ENCODE measurements at places on chromosomes 2 and 18.

DNA sequence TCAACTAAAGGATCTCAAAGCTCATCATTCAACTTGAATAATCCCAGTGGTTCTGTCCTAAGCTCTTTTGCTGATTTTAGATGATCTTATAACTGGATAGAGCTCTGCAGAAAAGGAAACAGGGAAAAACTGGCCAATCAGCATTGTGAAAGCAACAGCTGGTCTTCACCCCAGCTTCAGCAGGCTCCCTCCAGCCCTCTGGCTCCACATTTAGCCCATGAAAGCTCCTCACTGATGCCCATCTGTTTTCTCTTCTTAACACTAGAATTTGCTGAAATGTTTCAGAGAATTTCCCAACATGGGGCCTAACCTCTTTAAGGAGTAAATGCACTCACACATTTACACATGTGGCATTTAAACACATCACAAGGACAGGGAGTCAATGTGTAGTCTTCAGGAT lies 223.3 kb downstream of the CNTNAP5 start:
- no peak for DNase-seq

DNA sequence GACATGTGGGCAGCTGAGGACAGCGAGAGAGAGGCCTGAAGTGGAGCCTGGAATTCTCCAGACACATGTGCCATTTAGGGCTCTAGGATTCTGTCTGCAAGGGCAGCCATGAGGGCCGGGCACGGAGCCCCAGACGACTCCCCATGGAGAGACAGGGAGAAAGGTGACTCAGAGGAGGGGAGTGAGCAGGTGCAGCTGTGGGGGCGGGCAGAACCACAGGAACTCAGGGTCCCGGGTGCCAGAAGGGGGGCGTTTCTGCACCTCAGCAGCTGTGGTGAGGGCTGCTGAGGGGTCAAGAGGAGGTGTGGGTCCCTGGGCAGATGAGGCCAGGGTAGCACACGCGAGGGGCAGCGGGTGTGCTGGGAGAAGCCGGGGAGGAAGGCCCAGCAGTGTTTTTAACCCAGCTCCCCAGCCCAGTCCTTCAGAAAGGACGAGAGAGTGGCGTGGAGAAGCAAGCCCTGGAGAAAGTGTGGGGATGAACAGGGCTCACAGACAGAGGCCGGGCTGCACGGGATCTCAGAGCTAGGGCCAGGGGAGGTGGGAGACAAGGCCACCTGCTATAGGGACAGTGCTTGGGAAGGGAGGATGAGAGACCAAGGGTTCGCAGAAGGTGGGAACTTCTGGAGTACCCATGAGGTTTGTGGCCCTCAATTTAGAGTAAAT lies 7.6 kb downstream of the GPR17 start:
- no peak for DNase-seq

GRCh38 chr2:169143998-169144397 lies 74.6 kb downstream of the DHRS9 start:
- DNase-seq, result no peak

DNA sequence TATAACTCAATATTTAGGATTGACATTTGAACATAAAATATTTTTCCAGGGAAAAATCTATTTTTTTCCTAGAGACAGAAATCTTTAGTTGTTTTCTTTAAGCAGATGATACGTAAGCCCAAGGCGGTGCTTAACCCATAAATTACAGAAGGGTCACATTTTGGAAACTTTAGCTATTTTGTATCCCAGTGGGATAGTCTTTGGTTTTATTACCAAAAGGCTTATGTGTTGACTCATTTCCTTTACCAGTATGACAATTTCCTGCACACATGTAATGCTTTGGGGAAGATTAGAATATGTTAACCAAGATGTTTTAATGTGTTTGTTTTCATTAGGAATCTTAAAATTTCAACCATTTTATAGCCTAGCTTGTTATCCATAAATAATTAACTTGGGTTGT lies 24.8 kb downstream of the DYNC1I2 start:
- no peak for DNase-seq

- no peak for DNase-seq
These were observed 77.7 kb downstream of the TRIM43 start for GRCh38 chr2:95669441-95669991.

- no peak for DNase-seq
These were observed 3.0 kb upstream of the ITM2C start for GRCh38 chr2:230861552-230862255.

- DNase-seq, result no peak
These were observed 101.2 kb downstream of the RAPGEF4 start for GRCh38 chr2:172836827-172837226.

- no peak for DNase-seq
These were observed 119.0 kb upstream of the CELF4 start for GRCh38 chr18:37684590-37684989.

DNA sequence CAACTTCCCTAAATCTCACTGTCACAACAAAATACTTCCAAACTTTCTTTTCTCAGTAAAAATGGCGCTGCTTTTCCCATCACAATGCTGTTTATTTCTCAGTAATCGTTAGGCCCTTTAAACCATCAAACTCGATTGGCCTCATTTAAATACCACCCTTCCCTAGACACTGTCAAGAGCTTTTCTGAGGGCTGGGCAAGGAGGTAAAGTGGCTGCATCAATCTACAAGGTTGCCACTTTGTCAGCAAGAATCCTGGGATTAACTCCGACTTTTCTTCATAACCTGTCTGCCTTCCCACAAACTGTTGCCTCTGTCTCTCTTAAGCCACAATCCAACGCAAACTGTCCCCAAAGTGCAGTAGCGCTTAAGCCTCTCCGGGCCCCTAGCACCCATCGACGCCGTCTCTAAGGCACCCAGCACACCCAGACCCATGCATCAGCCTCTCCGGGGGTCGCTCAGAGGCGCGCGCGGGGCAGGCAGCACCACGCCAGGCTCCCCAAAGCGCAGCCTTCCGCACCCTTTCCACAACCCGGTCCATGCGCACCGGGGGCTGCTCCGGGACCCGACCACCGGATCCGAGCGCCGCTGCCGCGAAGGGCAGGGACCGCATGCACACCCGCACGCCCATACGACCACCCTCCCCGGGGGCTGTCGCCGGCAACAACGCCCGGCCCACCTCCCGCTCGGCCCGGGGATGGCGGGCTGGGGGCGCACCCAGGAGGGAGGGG lies 683 bp downstream of the MBOAT2 start:
- DNase-seq, result no peak

GRCh38 chr2:196801674-196802261 lies 2.3 kb upstream of the GTF3C3 start:
- no peak for DNase-seq

- no peak for DNase-seq
These were observed 253.8 kb upstream of the LYPD1 start for GRCh38 chr2:132923787-132924186.

GRCh38 chr18:55515941-55516710 lies 71.9 kb downstream of the TCF4 start:
- DNase-seq, result no peak

DNA sequence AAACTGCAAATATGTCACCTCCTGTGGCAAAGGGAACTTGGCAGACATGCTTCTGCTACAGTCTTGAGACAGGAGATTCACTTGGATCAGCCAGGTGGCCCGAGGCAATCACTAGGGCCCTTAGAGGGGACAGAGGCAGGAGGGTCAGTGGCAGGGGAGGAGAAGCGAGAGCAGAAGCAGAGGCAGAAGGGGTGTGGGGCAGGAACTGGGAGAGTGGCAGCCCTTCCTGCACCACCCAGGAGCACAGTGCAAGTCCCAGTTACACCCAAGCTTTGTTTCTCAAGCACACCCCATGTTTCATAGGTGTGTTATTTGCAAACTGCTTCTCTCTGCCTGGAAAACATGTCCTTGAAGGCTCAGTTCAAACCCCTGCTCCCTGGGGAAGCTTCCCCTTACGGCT lies 309.7 kb upstream of the MYT1L start:
- no peak for DNase-seq

DNA sequence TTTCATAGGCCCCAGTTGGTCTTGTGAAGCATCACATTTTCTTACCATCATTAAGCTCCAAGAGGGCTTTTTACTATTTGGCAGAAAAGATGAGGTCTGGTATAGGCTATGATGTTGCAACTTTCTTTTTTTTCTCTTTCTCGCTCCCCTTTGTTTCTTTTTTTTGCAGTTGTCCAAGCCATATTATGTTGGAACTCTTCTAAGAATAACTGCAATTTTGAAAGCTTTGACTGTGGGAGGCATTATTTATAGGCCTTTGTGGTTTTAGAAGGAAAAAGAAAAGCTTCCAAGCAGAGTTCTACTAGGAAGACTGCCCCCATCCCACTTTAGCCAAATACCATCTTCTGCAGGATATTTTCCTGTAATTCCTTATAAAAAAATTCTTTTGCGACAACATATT lies 571.6 kb downstream of the ARHGAP15 start:
- DNase-seq, result no peak

- DNase-seq, result no peak
These were observed 84.4 kb downstream of the TGOLN2 start for GRCh38 chr2:85243101-85244072.

DNA sequence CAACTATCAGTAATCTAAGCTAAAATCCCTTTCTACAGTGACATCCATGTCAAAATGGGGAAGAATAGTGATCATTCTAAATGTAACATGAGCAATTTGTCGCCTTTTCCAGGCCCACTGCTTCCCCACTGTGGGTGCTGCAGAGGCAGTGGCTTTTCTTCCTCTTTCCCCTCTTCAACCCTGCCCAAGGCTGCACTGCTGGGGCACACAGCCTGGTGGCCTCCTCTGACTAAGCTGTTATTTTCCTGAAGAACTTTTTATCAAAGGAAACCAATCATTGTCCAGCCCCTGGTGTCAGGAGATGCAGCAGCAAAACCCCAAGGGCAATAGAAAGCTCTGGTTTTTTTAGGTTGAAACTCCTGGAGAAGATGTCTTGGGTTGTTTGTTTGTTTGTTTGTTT lies 117.6 kb upstream of the KLF7 start:
- no peak for DNase-seq

- no peak for DNase-seq
These were observed 4.3 kb downstream of the C2orf68 start for GRCh38 chr2:85607268-85608215.

DNA sequence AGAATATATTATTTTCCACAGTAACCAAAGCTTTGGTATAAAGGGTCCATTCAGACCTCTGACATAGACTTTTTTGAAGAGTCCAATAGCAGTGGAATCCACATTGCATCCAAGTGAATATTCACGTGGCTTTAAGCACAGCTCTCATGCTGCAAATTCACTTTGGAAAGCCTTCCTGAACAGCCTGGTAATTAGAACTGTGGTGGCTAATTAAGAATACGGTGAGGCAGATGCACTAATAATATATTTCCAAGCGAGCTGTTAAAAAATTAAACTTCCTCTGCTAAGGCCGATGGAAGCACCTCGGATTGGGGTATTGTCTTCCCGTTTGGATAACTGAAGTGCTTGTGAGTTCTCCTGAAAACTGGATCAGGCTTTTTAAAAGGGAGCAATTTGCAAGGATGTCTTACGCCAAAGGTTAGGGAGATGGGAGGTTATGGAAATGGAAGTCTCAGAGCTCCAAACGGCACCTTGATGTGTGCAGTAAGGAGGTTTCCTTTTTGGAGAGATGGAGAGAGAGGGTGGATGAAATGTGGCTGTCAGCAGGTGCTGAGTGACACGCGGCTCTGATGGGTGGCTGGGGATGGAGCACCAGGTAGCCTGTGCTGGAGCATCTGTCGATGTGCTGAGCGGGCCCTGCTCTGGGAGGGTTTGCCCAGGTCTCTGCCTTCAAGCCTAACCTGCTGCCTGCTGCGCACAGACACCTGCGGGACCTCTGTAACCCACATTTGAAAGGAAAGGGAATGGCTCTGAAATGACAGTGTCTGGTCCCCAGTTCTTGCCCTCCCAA lies 37.5 kb downstream of the CABLES1 start:
- DNase-seq, result no peak

DNA sequence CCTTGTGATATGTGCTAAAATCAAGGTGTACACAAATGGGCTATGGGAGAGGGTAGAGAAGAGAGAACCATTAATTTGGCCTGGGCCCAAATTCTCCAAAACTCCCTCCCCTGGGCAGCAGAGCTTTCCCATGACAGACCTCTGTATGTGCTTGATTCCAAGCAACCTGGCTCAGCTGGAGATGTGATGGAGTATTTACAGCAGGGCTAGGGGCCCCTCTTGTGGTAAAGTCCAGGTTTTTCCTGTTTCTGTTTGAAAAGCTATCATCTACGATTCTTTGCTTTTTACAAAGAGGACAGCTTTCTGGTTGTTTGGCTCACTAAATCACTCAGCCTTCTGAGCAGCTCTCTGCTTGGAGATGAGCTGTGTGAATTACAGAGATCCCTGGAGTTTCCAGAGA lies 40.3 kb downstream of the KCNS3 start:
- no peak for DNase-seq
